ENCODE measurements at places on chromosomes 3 and 15. TPM values are rescaled to one million over a fixed set of nuclear protein-coding genes. Genes with fewer than 3 reads are reported as not detected.

Gene GUCA1C
- total RNA-seq, result not detected

Gene APBA2
- 42.1 TPM for total RNA-seq

Gene TMEM115
- total RNA-seq, result 36.8 TPM

Gene IMPG2
- 0.33 TPM for total RNA-seq

Gene SLC15A2
- 0.07 TPM for total RNA-seq

Gene GPR27
- total RNA-seq, result not detected

- no peak for DNase-seq
Measured at GRCh38 chr15:78063970-78064385, 13.5 kb downstream of the TBC1D2B start.

GRCh38 chr15:33296050-33296449 lies 14.7 kb upstream of the RYR3 start:
- DNase-seq, result no peak

GRCh38 chr15:92954578-92954977 lies 54.5 kb downstream of the CHD2 start:
- no peak for DNase-seq

- DNase-seq, result no peak
Measured at GRCh38 chr3:107432646-107433045, 55.4 kb downstream of the CCDC54 start.

DNA sequence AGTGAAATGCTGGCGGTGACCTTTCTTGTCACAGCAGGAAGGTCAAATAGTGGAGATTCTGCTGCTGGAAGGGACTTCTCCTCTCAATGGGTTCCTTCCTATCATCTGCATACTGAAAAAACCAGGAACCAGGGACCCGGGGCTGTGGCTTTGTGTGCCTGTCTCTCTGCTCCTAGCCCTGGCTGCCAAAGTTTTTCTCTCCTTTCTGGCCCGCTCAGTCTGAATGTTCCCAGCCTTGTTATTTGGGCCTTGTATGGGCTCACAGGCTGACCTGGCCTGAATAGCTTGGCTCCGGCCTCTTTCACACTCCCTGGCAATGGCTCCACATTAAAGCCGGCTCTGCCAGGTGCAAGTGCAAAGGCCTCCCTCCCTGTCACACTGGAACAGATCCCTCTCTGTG lies 94.7 kb downstream of the LRIG1 start:
- no peak for DNase-seq
